Cortex of kidney (tissue), 1 donor: ENCODE measurements at places on chromosomes 5 and 9.

DNA sequence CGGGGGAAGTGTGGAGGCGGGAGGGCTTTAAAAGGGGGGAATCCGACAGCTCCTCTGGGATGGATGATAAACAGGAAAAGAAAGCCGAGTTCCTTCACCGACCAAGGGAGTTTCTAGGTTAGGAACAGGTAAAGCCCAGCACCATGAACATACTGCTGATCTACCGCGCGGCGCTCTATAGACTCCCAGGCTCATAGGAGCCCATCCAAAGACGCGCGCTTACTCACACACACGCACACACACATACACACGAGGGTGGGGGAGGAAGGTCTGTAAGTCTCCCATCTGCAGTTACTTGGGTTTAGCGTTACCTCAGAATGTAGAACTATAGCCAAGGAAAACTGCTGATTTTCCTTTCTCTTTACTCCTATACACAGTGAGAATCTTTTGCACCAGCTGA, 2.6 kb upstream of the GABRB2 start:
- no peak for DNase-seq

GRCh38 chr5:42583322-42583721, 160.1 kb downstream of the GHR start:
- no peak for DNase-seq

- DNase-seq, result no peak
Observed at GRCh38 chr5:141476132-141476911, 556 bp downstream of the PCDHGC3 start.

DNA sequence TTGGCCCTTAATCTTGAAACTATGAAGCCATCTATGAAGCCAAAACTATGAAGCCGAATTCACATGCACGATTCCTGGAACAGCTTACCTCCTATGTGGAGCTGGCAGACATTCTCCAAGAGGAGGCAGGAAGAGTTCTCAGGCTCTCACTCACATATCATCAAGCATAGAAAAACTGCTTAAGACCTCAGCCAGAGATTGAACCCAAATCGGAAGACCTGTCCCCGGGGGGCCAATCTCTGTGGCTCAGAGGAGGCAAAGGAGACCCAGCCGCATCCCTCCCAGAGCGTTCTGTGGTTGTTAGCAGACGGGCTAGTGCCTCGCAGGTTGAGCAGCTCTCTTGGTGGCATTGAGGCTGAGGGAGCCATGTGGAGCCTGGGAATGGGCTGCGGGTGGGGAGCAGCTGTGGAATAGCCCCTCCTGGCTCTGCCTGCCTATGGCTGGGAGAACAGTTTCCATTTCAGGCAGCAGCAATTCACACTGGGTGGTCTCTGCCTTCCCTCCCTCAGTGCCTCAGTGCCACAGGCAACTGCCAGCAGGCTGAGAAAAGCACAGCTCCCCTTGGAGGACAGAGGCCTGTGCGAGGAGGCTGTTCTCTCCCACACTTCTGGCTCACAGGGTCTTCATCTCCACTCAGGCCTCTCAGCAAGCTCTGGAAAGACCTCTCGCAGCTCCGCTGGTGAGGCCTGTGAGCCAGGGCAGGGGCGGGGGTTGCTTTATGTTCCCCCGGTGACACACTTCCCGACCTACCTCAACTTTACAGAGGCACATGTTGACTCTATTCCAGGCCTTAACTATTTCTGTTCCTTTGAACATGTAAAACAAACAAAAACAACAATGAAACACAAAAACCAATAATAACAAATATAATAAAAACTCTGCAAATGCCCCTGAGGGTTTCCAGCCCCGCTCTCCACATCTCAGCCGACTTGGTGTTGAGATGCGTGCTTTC, 17.4 kb upstream of the TMEM174 start:
- DNase-seq, result no peak

- no peak for DNase-seq
Observed at GRCh38 chr9:133161547-133161950, 2.2 kb downstream of the GBGT1 start.

GRCh38 chr5:31889001-31889561, 250.2 kb downstream of the PDZD2 start:
- DNase-seq, result no peak

DNA sequence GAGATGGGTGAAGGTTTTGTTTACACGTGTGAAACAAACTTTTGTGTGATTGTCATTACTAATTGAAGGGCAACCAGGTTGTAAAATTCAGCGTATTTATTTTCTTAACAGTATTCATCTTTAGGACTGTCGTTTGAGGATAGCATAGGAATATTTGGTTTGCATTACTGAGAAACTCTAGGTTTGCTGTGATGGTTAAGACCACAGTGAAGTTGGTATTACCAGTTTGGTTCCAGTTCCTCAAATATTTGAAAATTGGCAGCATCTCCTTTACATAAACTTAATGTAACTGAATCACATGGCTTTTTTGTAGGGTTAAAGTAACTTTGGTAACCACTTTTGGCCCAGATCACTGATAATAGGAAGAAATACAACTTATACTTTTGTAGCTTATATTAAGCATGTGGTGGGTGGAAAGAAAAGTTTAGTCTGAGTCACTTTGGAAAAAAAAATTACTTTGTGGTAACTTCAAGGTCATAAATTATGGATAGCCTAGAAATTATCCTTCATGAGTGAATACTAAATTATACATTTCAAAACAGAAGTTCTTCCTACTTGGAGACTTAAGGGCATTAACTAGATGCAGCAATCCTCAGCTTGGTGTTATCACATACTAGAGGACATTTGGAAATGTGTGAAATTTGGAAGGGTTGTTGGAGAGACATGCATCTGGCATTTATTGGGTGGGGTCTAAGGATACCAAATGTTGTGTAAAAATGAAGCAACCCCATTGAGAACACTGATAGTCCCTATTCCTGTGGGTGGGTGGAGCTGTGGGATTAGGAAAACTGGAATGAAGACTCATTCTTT, 33.9 kb downstream of the G3BP1 start:
- DNase-seq, result no peak

DNA sequence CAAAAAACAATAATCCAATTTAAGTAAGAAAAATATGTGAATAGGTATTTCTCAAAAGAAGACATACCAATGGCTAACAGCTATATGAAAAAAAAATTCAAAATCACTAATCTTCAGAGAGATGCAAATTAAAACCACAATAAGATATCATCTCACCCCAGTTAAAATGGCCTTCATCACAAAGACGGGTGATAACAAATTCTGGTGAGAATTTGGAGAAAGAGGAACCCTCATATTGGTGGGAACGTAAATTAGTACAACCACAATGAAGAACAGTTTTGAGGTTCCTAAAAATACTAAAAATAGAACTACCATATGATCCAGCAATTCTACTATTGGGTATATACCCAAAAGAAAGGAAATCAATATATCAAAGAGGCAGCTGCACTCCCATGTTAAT, 94.3 kb downstream of the TMEM167A start:
- DNase-seq, result no peak

GRCh38 chr9:18190671-18191374, 283.1 kb upstream of the ADAMTSL1 start:
- no peak for DNase-seq

DNA sequence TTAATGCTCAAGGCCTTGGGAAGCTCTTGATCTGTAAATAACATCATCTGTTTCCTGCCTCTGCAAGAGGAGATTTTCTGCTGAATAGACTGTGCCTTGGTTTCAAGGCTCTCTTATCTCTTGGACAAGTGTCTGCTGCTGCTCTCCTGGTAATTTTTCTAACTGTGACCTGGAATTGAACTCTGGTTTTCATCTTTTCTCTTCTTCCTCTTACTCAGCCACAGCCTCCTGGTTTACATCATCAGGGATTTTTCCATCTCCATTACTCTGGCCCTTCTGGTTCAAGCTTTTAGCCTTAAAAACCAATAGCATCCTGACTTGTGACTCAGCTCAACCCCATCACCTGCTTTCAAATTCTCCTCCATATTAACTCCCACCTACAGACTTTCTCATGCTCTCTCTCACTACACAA, 49.6 kb upstream of the ITGA1 start:
- no peak for DNase-seq

DNA sequence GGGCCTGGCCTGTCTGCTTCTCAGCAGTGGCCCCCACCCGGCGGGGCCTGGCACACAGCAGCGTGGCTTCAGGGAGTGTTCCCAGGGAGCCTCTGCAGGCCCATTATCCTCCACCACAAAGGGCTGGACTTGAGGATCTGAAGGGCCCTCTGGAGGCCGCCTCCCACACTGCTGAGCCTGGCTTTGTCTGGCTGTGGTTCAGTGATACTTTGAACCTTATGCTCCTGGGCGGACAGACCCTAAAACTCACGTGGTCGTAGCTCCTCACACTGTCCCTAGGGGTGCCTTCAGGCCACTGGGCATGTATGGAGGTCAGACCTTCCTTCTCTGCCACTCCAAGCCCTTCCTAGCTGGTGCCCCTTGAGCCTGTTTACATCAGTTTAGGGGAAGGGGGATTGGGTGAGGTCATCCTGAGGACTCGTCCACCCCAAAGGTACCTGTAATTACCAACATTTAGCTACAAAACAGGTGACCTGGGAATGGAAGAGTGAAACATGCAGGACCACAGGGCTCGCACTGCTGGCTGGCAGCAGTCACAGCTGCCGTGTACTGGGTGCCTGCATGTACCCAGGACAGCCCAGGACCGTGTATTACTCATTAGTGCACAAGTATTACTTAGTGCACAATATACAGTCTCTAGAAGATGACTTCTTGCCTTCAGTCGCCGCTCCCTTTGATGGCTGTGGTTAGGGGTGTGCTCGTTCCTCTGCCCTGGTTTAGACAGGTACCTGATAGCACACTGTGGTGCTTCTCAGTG, 8.5 kb downstream of the GRHPR start:
- no peak for DNase-seq

DNA sequence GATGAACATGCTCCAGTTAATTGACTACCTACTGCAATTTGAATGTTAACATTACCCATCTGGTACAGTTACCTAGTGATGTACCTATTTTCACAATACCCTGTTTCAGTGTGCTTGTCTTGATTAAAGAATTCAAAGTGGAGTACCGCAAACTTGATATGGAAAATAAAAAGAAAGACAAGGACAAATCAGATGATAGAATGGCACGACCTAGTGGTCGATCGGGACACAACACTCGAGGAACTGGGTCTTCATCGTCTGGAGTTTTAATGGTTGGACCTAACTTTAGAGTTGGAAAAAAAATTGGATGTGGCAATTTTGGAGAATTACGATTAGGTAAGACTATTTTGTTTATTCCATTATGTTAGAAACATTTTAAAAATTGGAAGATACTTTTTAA, 33.5 kb downstream of the CSNK1G3 start:
- no peak for DNase-seq

DNA sequence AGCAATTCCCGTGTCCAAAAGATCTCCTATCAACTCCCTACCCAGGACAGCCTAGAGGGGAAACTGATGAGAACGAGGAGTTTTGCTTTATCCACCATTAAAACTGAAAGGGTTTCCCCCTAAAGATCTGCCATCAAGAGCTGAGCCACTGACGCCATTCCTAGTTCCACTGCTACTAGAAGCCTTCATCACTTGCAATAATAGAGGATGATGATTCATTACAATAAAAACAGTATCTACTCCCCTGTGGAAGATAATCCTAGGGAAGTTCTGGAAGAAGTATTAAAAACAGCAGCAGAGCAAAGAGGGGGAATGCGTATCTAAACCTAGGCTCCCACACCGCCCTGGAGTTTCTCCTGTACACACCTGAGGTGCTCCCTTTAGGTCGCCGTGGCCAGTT, 394.5 kb downstream of the BNC2 start:
- DNase-seq, result no peak

DNA sequence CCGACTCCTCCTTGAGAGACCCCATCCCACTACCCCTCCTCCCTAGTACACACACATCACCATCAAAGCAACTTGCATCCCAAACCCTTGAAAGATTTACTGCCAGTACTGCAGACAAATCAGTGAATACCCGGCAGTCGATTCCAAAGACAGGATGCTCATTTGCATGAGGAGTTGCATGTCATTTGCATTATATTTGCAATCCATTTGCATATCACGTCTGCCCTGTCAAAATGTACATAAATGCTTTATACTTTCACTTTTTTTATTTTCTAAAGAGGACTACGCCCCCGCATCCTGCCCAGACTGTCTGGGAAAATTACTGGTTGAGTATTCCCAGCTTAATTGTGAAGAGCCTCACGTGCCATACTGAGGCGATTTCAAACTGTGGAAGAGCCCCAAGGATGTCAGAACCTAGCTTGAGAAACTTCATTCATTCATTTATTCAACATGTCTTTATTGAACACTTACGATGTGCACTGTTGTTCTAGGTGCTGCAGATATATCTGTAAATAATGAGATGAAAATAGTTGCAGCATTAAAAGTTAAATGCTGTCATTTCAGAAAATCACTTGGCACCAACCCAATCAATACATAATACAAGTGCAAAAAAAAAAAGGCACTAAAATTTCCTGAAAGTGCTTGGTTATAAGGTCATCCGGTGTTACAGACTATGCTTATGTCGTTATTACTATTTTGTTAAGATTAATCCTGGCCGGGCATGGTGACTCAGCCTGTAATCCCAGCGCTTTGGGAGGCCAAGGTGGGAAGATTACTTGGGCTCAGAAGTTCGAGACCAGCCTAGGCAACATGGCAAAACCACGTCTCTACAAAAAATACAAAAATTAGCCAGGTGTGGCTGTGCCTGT, 17.2 kb upstream of the SIL1 start:
- no peak for DNase-seq

- no peak for DNase-seq
Observed at GRCh38 chr5:146399481-146399880, 47.7 kb upstream of the TCERG1 start.

DNA sequence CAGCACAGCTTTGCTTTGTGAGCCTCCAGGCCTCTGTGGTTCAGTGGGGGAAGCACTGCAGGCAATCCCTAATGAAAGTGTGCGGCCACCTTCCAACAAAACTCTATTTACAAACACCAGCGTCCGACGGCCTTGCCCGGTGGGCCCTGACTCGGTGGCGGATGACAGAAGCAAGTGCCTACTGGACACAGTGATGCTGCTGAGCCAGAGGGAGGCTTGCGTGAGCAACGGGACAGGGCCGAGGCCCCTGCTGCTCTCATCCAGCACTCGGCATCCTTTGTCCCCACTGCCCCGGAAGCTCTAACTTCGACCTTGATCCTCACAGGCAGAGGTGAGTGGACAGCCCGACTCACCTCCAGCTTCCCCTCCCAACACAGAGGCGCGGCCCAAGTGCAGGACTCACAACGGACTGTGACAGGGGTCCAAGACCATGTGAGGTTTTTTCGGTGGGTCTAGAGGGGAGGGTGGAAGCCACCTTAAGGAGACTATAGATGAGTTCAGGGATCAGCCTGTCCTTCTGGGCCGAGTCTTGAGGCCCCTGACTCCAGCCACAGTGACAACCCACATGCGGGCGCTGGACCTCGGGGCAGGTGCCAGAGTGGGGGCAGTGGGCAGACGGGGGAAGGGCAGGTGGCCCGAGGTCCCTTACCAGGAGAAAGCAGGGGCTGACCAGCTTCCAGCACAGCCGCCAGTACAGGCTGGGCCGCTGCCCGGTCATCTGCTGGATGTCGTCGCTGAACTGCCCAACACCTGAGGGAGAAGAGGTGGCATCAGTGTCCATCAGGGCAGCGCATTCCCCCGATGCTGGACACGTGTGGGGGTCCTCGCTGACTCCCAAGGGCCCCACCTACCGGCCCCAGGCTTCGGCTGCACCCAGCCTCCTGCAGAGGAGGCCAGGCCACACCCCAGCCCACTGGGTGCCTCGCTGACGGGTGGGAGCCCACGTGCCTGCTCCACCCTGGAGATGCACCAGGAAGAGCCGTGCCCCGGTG, 39.4 kb downstream of the SLC6A3 start:
- DNase-seq, result no peak
